ENCODE measurements at places on chromosomes 6 and 20. TPM values are rescaled to one million over a fixed set of nuclear protein-coding genes. Genes with fewer than 3 reads are reported as not detected.

DNA sequence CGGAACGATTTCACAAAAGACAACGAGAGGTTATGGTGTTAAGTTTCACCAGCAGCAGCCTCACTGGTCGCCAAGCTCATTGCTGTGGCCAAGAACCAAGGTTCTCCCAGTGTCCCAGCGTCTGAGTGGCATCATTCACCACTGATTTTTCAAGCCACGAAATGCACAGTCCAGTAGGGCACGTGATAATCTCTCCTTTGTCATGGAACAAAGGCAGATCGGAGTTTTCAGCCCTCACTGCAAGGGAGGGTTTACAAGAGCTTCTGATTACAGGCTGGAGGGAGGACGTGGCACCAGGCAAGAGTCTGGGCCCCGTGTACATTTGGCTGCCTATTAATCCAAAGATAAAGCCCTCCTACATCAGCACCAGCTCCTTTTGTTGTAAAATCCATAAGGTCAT is 2.0 kb downstream of the CD24 start:
- no peak overlapping the region for H3K4me3 ChIP-seq
- DNase-seq: no peak
- H3K27ac ChIP-seq: no peak overlapping the region
- peaks cover 50% of the 10 kb centered on the region for H3K27me3 ChIP-seq

GRCh38 chr6:27286141-27286540 is 25.9 kb downstream of the POM121L2 start:
- H3K4me3 ChIP-seq: no peak overlapping the region
- no peak overlapping the region for H3K27ac ChIP-seq
- H3K4me1 ChIP-seq: no peaks in the 10 kb centered on the region
- peaks cover 72% of the 10 kb centered on the region for H3K27me3 ChIP-seq
- no peak for DNase-seq
- no peaks in the 10 kb centered on the region for H3K36me3 ChIP-seq

OR2H2 gene
- total RNA-seq: not detected

KCNK17 gene
- total RNA-seq: not detected

DNA sequence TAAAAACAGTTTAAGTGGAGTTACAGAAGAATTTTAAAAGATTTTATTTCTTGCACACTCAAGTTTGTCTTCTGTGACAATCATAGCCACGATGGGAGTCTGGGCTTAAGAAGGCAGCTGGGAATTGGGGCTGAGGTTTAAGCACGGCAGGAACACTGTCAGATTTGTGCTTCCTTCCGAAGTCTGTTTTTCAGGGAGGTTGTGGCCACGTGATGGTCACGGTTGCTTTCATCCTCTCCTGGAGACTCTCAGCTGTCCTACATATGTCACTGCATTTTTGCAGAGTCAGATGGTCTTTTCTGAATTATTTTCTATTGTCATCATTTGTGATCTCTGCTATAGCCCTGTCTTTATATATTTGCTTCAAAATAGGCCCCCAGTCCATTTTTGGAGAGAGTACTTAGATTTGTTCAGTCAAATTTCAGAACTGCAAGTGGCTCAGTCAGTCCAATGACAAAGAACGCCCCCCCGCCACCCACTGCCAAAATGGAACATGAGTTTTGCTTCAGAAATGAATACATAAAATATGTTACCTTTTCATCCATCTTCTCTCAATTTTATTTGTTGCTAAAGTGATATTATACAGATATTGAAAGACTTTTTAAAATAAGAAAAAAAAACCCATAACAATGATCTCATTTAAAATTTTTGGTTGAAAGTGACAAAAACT is 111.8 kb upstream of the ZFP64 start:
- no peak overlapping the region for H3K27ac ChIP-seq
- H3K36me3 ChIP-seq: no peaks in the 10 kb centered on the region
- no peaks in the 10 kb centered on the region for H3K4me1 ChIP-seq
- DNase-seq: no peak
- no peaks in the 10 kb centered on the region for H3K27me3 ChIP-seq

HEY2 gene
- 8.4 TPM for total RNA-seq

TMEM200A gene
- not detected for total RNA-seq

TINAG gene
- 0.41 TPM for total RNA-seq

GRCh38 chr20:37777988-37778659 is 84.3 kb downstream of the CTNNBL1 start:
- no peak overlapping the region for H3K27ac ChIP-seq
- no peak for DNase-seq
- no peaks in the 10 kb centered on the region for H3K27me3 ChIP-seq
- no peak overlapping the region for H3K4me3 ChIP-seq

GRCh38 chr6:131787766-131788712 is 19.8 kb upstream of the ENPP1 start:
- H3K4me1 ChIP-seq: no peaks in the 10 kb centered on the region
- no peak for DNase-seq
- no peaks in the 10 kb centered on the region for H3K27me3 ChIP-seq
- H3K4me3 ChIP-seq: no peak overlapping the region
- H3K27ac ChIP-seq: no peak overlapping the region

DNA sequence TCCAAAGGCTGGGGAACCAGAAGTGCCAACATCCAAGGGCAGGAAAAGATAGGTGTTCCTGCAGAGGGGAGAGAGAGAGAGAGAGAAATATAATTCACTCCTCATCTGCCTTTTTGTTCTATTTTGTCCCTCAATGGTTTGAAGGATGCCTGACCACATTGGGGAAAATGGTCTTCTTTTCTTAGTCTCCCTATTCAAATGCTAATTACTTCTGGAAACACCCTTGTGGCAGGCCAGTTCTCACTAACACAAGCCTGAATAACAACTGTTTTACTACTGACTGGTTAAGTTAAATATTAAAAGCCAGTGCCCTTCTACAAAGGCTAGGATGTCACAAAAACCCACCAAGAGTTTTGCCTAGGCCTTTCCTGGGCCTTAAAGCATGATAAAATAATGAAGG is 425.4 kb upstream of the HTR1E start:
- H3K4me3 ChIP-seq: no peak overlapping the region
- no peak overlapping the region for H3K27ac ChIP-seq
- H3K4me1 ChIP-seq: no peaks in the 10 kb centered on the region
- DNase-seq: no peak

DNA sequence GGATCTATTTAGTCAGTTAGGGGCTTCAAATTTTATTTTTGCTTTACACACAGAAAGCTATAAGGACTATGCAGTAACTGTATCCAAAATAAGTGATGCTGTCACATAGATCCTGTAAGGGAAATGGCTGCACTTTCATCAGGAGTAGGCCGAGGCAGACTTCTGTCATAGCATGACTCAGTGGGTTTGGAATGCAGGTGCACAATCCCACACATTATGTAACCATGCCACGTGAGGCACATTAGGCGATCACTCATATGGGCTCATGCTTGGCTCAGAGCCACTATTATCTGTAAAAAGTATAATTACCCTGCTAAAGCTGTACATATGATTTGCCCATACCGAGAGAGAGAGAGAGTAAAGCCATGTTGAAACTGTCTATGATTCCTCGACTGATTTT is 1189.4 kb upstream of the EYS start:
- DNase-seq: no peak
- H3K36me3 ChIP-seq: no peaks in the 10 kb centered on the region
- H3K27me3 ChIP-seq: no peaks in the 10 kb centered on the region
- H3K27ac ChIP-seq: no peak overlapping the region
- H3K4me1 ChIP-seq: no peaks in the 10 kb centered on the region

DNA sequence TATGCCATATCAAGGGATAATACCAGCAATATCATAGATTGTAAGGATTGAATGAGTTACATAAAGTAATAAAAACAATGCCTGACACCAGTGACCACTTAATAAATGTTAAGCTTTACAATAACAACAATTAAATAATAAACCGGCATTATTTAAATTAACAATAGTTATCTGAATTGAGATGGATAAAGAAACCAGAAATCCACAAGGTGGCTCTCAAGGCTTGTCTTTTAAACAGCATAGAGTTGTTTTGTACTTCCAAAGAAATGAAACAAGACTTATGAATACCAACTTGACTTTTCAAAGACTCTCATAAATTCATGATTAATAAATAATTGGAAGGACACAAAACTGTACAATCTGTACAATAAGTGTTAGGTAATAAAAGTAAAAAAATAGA is 203.1 kb downstream of the ASCC3 start:
- H3K36me3 ChIP-seq: no peaks in the 10 kb centered on the region
- H3K27ac ChIP-seq: no peak overlapping the region
- no peak overlapping the region for H3K4me3 ChIP-seq
- no peaks in the 10 kb centered on the region for H3K27me3 ChIP-seq
- H3K4me1 ChIP-seq: no peaks in the 10 kb centered on the region

- no peak for DNase-seq
- H3K27me3 ChIP-seq: no peaks in the 10 kb centered on the region
- no peak overlapping the region for H3K27ac ChIP-seq
- no peaks in the 10 kb centered on the region for H3K4me1 ChIP-seq
- H3K4me3 ChIP-seq: no peak overlapping the region
These were observed 29.4 kb upstream of the KIF25 start for GRCh38 chr6:167968091-167968490.

GRCh38 chr20:20752712-20753111 is 40.3 kb upstream of the RALGAPA2 start:
- H3K4me1 ChIP-seq: no peaks in the 10 kb centered on the region
- H3K27me3 ChIP-seq: no peaks in the 10 kb centered on the region
- peak overlapping the region; percentile 79 for H3K27ac ChIP-seq
- no peak overlapping the region for H3K4me3 ChIP-seq
- H3K36me3 ChIP-seq: no peaks in the 10 kb centered on the region

XKR7 gene
- total RNA-seq: not detected

- no peaks in the 10 kb centered on the region for H3K4me1 ChIP-seq
- H3K27me3 ChIP-seq: no peaks in the 10 kb centered on the region
- no peak overlapping the region for H3K4me3 ChIP-seq
- H3K36me3 ChIP-seq: no peaks in the 10 kb centered on the region
- H3K27ac ChIP-seq: no peak overlapping the region
These were observed 6.0 kb upstream of the PTK7 start for GRCh38 chr6:43070028-43070632.

GRCh38 chr6:92690997-92691599 is 728.3 kb downstream of the EPHA7 start:
- H3K27ac ChIP-seq: no peak overlapping the region
- no peak overlapping the region for H3K4me3 ChIP-seq

INSM1 gene
- not detected for total RNA-seq

SLC52A3 gene
- 1.2 TPM for total RNA-seq

GRCh38 chr6:11432713-11433450 is 104.7 kb upstream of the TMEM170B start:
- H3K4me3 ChIP-seq: no peak overlapping the region
- peaks cover 35% of the 10 kb centered on the region for H3K4me1 ChIP-seq
- no peaks in the 10 kb centered on the region for H3K36me3 ChIP-seq
- H3K27ac ChIP-seq: peak overlapping the region; percentile 76
- no peak for DNase-seq

RIMS1 gene
- total RNA-seq: not detected

TMEM244 gene
- not detected for total RNA-seq

DNA sequence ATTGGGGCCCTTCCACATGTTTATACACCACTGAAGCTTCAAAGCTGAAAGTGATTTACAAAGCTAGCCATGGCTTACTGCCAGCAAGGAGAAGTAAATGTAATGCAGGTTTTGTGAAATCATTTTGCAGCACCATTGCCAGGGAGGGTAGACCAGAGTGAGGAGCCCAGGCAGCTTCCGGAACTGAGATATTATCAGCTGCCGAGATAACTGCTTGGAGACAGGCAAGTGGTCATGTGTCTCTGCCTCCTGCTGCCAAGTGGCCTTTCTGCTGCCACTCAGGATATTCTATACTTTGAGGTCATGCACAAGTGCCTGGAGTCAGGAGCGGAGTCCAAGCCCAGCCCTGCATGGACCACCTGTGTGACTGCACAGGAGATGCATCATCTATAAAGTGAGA is 160.2 kb downstream of the SYNDIG1 start:
- no peak overlapping the region for H3K27ac ChIP-seq
- H3K4me1 ChIP-seq: no peaks in the 10 kb centered on the region
- DNase-seq: no peak
- H3K27me3 ChIP-seq: no peaks in the 10 kb centered on the region
- no peak overlapping the region for H3K4me3 ChIP-seq

- no peak overlapping the region for H3K27ac ChIP-seq
- no peaks in the 10 kb centered on the region for H3K36me3 ChIP-seq
- no peak for DNase-seq
These were observed 415.6 kb upstream of the RNF217 start for GRCh38 chr6:124546601-124547000.

DYNLT2 gene
- total RNA-seq: 0.29 TPM

TLDC2 gene
- not detected for total RNA-seq

GRCh38 chr6:89750338-89750737 is 69.3 kb downstream of the MDN1 start:
- no peak overlapping the region for H3K4me3 ChIP-seq
- no peaks in the 10 kb centered on the region for H3K4me1 ChIP-seq
- H3K36me3 ChIP-seq: peaks cover 89% of the 10 kb centered on the region
- H3K27me3 ChIP-seq: no peaks in the 10 kb centered on the region
- H3K27ac ChIP-seq: no peak overlapping the region
- no peak for DNase-seq

DNA sequence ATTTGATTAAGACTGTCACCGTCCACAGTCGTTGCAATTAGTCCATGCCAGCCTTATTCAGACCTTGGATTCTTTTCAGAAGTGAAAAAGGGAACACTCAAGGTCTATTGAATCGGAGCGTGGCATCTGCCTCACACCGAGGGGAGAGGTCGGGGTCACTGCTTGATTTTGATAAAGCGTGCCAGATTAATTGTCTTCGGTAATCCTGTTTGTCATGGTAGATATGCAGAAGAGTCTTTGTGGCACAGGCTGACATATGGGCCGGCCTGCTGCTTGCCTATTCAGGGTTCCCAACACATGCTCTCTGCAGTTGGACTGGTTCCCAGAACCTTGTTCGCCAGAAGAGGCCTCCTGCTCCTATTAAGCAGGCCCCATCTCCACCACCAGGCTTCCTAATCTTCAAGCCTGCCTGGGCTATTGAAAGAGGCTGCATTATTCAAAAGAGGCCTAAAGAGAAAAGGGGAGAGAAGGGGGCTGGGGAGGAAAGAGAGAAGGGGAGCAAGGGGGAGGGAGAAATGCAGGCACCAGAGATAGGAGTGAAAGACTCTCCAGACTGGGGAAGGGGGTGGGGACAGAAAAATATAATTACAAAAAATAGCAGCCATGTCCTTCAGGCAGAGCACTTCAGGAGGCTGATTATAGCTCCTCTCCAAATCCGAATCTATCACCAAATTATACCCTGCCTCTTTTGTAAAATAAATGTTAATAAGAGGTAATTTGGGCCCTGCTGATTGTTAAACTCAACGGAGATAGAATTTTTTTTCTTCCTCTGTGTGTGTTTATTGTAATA is 611.3 kb downstream of the HDGFL1 start:
- no peak for DNase-seq
- no peaks in the 10 kb centered on the region for H3K36me3 ChIP-seq
- H3K4me1 ChIP-seq: no peaks in the 10 kb centered on the region
- no peak overlapping the region for H3K27ac ChIP-seq

TFAP2D gene
- not detected for total RNA-seq

DNA sequence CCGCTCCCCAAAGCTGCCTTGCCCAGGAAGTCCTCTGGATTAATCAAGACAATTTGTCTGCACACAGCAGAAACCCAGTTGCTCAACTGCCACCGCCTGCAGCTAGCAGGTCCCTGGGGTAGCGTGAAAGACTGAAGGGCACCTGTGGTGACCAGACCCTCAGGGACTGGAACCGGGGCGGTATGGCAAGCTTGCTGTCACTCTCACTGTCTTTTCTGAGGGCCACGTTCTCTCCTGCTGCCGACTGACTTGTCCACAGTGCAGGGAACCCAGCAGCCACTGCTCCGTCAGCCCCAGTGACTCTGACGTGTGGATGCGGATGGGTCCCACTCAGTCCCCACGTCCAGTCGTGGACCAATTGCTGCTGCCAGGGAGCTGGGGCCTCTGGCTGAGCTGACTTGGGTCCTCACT is 72.8 kb upstream of the PMEPA1 start:
- H3K36me3 ChIP-seq: no peaks in the 10 kb centered on the region
- H3K27ac ChIP-seq: no peak overlapping the region
- H3K4me1 ChIP-seq: no peaks in the 10 kb centered on the region
- H3K27me3 ChIP-seq: no peaks in the 10 kb centered on the region
